Caco-2 (cell line): ENCODE measurements at places on chromosomes 4 and X. TPM values are rescaled to one million over a fixed set of nuclear protein-coding genes. Genes with fewer than 3 reads are reported as not detected.

The TMEM47 gene
- 1.8 and 2.2 TPM in 2 replicates for total RNA-seq

The AFM gene
- total RNA-seq: 2.5 and 4.1 TPM in 2 replicates

The LRBA gene
- total RNA-seq: 53.2 and 65.8 TPM in 2 replicates

The ADGRL3 gene
- total RNA-seq: 1.5 and 1.9 TPM in 2 replicates

The GLRA2 gene
- not detected in 2 replicates for total RNA-seq

The NR0B1 gene
- total RNA-seq: not detected in 2 replicates

The RGS12 gene
- total RNA-seq: 23.1 and 24.1 TPM in 2 replicates

DNA sequence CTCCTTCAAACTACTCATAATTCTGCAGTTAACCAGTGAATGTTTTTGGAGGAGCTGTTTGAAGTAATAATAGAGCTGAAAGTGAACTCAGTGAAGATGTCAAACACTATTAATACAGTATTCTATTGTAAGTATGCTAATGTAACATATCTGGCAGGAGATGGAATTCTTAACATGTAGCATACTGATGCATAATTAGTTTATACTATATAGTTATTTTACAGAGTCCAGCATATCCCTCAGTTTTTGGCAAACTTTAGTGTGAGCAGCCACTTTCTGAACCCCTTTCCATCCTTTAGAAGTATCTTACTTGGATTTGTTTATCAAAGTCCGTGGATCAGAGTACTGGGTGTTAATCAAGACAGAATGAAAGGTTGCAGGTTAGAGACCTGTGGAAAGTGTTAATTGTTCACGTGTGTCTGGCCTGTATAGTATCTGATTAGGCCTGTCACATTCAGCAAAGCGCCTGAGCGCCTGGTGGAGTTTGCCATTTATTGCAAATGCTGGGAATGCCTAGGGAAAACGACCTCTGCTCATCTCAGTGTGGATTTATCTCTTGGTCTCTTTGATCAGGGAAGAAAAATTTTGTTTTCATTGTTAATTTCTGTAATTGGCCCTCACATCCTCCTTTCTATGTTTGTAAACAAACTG lies 251.7 kb upstream of the MAD2L1 start:
- DNase-seq: no peak

GRCh38 chrX:134803551-134804183 lies 145.4 kb upstream of the PLAC1 start:
- no peak for DNase-seq

DNA sequence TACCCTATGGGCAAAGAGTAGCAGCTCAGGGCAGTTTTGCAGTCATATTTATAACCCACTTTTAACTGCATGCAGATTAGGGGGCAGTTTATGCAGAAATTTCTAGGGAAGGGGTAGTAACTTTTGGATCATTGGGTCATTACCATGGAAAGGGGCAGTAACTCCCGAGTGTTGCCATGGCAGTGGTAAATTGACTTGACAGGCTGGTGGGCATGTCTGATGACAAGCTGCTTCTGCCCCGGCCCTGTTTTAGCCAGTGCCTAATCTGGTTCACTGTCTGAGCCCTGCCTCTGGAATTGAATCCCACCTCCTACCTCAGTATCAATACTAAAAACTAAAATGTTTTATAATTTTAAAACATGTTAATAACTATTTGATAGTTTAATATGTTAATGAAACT lies 362.1 kb upstream of the ATOH1 start:
- DNase-seq: no peak

- DNase-seq: no peak
Measured at GRCh38 chrX:124502166-124502565, 155.8 kb downstream of the SH2D1A start.

DNA sequence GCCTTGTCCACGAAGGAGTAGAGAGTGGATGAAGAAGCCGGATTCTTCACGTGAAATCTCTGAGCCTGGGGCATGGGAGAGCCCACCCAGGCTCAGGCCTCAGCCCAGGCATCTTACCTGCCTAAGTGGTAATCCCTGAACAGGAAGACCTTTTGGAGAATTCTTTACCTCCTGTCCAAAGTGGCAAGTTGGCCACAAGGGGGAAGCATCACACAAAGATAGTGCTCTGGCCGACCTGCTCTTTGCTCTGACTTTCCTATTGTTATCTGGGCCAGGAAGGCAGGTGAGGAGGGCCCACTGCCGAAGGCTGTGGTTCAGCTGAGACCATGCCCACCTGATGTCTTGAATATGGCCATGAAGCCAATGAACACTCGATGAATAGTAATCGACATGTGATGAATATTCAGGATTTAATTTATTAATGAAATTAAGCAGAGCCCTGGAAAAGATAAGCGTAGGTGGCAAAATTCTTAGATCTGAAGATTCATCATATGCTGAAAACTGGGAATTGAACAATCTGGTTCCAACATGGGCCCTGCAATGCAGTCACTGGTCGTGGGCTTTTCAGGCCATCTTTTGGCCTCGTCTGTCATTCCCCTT lies 93.8 kb downstream of the PDGFRA start:
- DNase-seq: peak; percentile 75

GRCh38 chr4:25402521-25402920 lies 25.5 kb downstream of the ANAPC4 start:
- DNase-seq: no peak

DNA sequence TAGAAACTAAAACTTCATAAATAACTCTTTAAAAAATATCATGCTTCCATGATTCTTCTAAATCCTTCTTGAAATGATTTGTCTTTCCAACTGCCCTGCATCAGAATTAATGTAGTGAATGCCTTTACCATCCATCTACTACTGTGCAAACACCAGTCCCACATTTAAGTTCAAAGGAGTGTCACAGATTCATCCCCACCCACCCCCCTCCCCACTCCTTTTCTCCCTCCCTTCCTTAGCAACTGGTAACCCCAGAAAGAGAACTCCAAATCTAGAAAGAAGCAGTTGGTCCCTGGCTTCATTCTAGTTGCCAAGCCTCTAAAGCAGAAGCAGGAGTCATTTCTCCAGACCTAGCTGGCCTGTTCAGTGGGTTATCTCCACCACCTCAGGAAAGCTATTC lies at the start of gene PRR32:
Gene PRR32, plus strand, starts transcription at position 301 of the 400 bp plus-strand sequence. CDS start 115 bp downstream, outside the sequence.
- DNase-seq: no peak

DNA sequence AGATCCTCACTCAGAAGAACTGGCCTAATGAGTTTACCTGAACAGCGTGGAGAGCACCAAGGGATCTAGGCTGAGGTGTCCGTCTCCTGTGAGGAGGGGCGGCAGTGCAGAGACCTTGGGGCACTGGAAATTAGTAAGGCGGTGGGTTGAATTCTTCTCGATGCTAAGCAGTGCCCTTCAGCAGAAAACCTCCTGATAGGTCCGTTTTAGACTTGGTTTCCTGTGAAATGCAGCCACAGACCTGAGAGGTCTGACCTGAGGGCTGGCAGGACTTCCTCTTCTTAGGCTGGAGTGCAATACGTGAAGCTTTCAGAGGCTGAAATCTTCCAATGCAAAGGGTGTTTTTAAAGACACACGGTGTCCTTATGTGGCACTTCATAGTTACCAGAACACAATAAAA lies at the start of gene CLNK:
Gene CLNK, minus strand, starts transcription at position 138 of the 400 bp plus-strand sequence. CDS start 16,899 bp downstream, outside the sequence.
- no peak for DNase-seq

DNA sequence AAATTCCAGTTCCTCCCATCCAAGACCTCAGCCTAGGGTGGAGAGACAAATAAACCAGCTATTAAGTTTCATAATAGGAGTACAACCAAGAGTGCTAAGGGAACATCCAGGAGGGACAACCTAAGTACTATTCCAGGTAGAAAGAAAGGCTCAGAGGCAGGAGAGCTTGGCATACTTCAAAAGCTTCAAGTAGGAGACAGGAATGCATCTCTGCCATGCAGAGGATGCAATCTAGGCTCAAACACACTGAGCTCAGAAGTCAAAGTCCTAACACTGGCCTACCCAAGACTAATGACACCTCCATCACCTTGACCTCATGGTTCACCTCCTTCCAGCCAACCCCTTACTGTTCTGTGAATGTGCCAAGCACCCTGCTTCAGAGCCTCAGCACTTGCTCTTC lies 8.1 kb downstream of the WDFY3 start:
- DNase-seq: no peak

- no peak for DNase-seq
Measured at GRCh38 chrX:13666836-13667235, 13.9 kb downstream of the TCEANC start.

DNA sequence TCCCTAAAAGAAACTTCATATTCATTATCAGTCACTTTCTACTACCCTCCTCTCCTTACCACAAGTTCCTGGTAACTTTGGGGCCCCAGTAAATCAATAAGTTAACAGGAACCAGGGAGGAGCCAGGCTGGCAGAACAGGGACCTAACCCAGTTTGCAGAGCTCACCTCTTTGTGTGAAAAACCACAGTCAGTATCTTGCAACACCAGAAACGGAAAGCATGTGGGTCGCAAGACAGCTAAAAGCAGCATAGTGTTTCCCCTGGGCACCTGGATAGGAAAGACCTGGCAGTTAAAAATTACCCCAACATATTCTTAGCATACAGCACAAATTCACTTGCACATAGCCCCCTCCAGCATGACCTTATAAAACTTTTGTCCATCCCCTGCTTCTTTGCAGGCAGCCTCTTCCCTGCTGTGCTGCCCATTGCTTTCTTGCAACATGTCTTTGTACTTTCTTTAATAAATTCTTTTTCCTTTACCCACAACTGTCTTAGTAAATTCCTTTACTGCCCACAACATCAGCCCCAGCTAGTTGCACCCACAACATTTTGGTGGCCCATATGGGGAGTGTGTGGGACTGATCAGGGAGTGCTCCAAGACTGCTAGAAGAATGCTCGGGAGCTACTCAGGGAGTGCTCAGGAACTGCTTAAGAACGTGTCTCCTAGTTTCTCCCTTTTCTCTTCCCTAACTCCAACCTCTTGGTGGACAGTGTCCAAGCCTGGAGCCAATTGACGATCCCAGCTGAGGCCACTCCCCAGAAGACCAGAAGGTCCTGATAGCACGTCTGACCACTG lies 83.4 kb downstream of the MSN start:
- DNase-seq: no peak

- DNase-seq: no peak
Measured at GRCh38 chrX:41273638-41274037, 60.3 kb upstream of the DDX3X start.

- DNase-seq: no peak
Measured at GRCh38 chrX:135697601-135698000, 15.8 kb upstream of the CT45A1 start.

DNA sequence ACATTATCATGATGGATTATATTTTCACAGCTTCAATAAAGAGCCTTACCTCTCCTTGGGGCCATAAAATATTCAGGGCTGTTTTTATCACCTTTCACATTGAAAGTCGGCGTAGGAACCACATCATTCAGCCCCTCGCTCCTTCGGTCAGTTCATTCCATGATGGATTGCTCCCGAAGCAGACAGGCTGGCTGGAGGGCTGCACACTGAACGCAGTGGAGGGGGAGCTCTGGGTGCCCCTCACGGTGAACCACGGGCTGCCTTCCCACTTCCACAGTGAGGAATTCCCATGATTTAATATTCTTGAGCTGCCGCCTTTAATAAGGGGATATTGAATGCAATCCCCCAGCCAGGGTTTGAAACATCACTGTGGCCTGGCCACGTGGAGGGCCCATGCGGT lies 16.0 kb downstream of the PPP2R2C start:
- no peak for DNase-seq

GRCh38 chrX:25010784-25011588 lies 4.8 kb downstream of the ARX start:
- no peak for DNase-seq

DNA sequence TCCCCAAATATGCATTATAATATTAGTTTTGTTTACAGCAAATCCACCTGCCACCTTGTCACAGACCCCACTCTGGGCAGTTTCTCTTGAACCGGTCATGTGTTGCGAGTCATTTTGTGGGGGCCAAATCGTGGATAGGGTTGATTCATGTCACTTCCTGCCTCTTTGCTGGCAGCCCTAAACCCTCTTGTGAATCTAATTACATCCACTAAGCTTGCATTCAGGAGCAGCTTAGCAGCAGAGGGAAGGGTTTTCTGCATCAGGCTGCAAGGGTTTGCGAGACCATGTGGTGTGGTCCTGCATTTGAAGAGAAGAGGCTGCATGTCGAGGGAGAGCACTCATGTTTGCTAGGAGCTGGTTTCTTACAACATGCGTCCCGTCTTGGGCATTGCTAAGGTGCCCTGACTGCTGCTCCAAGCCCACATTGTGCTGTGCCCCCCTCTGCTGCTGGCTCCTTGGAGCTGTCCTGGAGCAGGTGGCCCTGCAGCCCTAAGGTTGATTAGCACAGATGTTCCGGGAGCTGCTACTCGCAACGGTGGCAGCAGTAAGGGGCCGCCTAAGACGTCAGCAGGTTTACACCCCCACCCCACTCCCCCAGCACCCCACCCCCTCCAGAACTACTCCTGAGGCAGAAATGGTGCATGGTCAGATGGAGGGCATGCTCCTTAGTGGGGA lies 88.9 kb upstream of the CLDN34 start:
- DNase-seq: no peak

- no peak for DNase-seq
Measured at GRCh38 chr4:88757067-88757466, 59.4 kb upstream of the NAP1L5 start.
